ENCODE measurements at places on chromosomes 4 and X.

GRCh38 chrX:132584936-132585335, 96.1 kb upstream of the MBNL3 start:
- peaks cover 5% of the 10 kb centered on the region for H3K27me3 ChIP-seq
- H3K4me1 ChIP-seq = peaks cover 6% of the 10 kb centered on the region
- H3K4me3 ChIP-seq = no peak overlapping the region
- no peak overlapping the region for H3K27ac ChIP-seq
- H3K36me3 ChIP-seq = no peaks in the 10 kb centered on the region

GRCh38 chr4:101230801-101231426, 116.4 kb downstream of the PPP3CA start:
- no peaks in the 10 kb centered on the region for H3K36me3 ChIP-seq
- H3K4me3 ChIP-seq = no peak overlapping the region
- DNase-seq = no peak

DNA sequence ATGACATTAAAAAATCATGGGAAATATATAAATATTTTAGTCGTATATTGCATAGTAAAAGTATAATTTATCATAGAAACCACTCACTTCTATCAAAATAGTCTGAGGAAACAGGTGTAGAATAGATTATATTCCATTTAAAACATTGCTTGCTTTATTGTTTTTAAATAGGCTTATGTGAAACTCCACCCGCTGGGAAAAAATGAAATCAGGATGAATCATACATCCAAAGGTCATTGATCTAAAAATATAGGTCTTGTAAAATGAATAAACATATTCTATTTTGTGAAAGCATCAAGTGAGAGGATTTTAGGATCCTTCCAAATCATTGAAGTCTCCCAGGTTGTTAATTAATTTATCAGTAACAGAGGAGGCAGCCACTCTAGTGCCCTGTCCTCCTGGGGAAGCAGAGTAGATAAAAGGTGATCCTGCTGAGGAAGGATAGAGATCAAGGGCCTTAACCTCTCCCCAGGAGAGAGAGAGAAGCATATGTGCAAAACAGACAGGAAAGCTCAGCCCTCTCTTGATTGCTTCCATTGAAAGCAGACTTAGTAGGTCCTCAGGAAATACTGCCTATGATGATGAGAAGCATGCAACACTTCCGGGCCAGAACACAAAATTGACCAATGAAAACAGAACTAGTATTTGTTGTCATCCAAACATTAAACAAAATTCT, 96.8 kb upstream of the MAP9 start:
- no peak overlapping the region for H3K27ac ChIP-seq
- H3K4me1 ChIP-seq = no peaks in the 10 kb centered on the region
- H3K4me3 ChIP-seq = no peak overlapping the region

DNA sequence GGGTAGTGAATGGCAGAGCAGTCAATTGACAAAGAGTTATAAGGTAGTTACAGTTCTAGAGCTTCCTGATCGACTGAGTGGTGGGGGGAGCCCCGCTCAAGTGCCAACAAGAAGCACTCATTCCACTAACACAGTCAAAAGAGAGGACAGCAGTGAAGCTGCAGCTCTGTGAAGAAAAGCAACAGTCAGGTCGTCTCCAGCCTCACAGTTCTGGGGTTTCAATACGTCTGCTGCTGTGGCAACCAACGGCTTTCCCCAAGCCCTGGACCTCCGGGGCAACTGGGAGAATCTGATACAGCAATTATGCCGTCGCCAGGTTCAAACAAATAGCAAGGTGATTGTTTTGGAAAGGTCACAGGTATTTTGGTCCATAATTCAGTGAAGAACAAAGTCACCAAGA, 30.8 kb downstream of the GPM6B start:
- no peaks in the 10 kb centered on the region for H3K36me3 ChIP-seq
- no peak overlapping the region for H3K27ac ChIP-seq
- H3K4me1 ChIP-seq = no peaks in the 10 kb centered on the region
- H3K27me3 ChIP-seq = no peaks in the 10 kb centered on the region
- no peak overlapping the region for H3K4me3 ChIP-seq
- no peak for DNase-seq

GRCh38 chr4:89007338-89007939, 49.5 kb downstream of the FAM13A start:
- no peaks in the 10 kb centered on the region for H3K27me3 ChIP-seq
- H3K27ac ChIP-seq = no peak overlapping the region
- DNase-seq = no peak
- H3K4me3 ChIP-seq = no peak overlapping the region
- no peaks in the 10 kb centered on the region for H3K36me3 ChIP-seq

- DNase-seq = no peak
- no peaks in the 10 kb centered on the region for H3K36me3 ChIP-seq
- no peaks in the 10 kb centered on the region for H3K27me3 ChIP-seq
- H3K27ac ChIP-seq = no peak overlapping the region
- no peak overlapping the region for H3K4me3 ChIP-seq
Measured at GRCh38 chrX:121009764-121010163, 24.2 kb upstream of the CT47A1 start.

DNA sequence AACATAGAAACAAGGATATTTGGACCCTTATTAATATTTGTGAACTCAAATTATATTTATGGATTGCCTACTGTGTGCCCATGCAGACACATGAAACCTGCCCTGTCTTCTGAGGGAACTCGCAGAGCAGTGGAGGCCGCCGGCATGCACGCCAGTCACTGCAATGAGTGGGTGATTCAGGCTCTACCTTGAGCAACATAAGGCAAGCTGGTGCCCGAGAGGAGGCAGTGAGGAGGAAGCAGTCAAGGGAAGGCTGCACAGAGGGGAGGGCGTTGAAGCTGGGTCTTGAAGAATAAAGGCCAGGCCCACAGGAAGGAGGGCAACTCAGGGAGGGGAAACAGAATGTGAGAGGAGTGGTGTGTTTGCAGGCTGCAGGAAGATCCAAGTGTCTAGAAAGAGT, 52.8 kb downstream of the PPEF2 start:
- H3K4me1 ChIP-seq = peaks cover 14% of the 10 kb centered on the region
- no peaks in the 10 kb centered on the region for H3K36me3 ChIP-seq
- no peak overlapping the region for H3K4me3 ChIP-seq
- peaks cover 9% of the 10 kb centered on the region for H3K27me3 ChIP-seq
- no peak overlapping the region for H3K27ac ChIP-seq

DNA sequence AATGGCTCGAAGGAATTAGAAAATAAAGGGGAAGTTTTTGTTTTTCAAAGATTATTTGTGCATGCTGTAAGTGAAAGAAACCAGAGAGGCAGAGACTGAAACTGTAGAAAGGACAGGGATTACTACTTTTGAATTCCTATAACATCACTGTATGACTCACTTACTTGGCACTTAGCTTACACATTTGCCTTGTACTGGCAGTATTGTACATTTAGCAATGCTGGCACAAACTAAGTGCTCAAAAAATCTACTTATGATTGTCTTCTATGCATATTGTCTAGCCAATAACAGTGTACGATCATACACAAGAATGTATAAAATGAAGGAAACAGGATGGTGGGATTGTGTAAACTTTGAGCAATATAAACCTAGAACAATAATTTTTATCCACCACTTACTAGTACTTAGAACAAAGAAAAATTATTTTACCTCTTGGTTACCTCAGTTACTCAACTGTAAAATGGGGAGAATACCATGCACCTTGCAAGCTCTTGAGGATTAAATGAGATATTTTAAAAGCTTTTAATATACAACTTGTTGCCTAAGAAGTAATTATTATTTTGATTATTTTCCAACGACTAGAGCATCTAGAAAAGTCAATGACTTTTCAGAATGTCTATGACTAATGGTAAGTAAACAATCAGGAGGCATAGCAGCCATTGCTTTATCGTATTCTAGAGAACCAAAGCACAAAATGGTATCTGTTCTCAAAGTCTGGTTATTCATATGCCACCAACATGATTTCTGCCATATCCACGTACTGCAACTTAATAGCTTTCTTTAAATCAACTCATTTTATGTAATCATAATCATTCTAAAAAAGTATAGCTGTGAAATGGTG, 4.7 kb downstream of the FAM120C start:
- DNase-seq = no peak
- H3K27me3 ChIP-seq = no peaks in the 10 kb centered on the region
- peaks cover 59% of the 10 kb centered on the region for H3K36me3 ChIP-seq

- H3K27ac ChIP-seq = no peak overlapping the region
- DNase-seq = no peak
- no peaks in the 10 kb centered on the region for H3K4me1 ChIP-seq
- H3K36me3 ChIP-seq = no peaks in the 10 kb centered on the region
- H3K4me3 ChIP-seq = no peak overlapping the region
Measured at GRCh38 chr4:97548186-97548585, 595.1 kb downstream of the STPG2 start.

GRCh38 chr4:4803216-4803911, 56.1 kb upstream of the MSX1 start:
- no peaks in the 10 kb centered on the region for H3K27me3 ChIP-seq
- no peaks in the 10 kb centered on the region for H3K36me3 ChIP-seq
- H3K27ac ChIP-seq = no peak overlapping the region
- no peak overlapping the region for H3K4me3 ChIP-seq
- no peaks in the 10 kb centered on the region for H3K4me1 ChIP-seq
- no peak for DNase-seq

DNA sequence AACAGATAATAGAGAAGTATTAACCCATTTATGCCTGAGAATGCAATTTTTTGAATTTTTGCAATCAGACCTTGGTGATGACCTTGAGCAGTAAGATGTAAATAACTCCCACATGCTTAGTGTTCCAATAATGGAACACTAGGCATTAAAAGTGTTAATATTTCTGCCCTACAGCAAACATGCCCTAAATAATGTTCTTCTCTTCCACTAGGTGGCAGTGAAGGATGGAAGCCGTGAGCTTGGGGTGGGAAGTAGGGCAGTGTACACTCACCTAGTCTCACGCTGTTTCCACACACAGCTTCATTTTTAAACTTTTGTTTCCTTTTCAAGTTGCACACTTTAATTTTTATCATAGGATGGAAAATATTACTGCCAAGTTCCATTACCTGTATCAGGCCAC, 613.1 kb upstream of the HS3ST1 start:
- H3K36me3 ChIP-seq = peaks cover 2% of the 10 kb centered on the region
- no peak for DNase-seq
- H3K4me1 ChIP-seq = no peaks in the 10 kb centered on the region
- H3K27me3 ChIP-seq = no peaks in the 10 kb centered on the region
- no peak overlapping the region for H3K27ac ChIP-seq
- H3K4me3 ChIP-seq = no peak overlapping the region

GRCh38 chr4:24229978-24230377, 340.1 kb upstream of the PPARGC1A start:
- H3K4me3 ChIP-seq = no peak overlapping the region
- no peak overlapping the region for H3K27ac ChIP-seq
- no peaks in the 10 kb centered on the region for H3K4me1 ChIP-seq
- H3K36me3 ChIP-seq = no peaks in the 10 kb centered on the region
- DNase-seq = no peak

DNA sequence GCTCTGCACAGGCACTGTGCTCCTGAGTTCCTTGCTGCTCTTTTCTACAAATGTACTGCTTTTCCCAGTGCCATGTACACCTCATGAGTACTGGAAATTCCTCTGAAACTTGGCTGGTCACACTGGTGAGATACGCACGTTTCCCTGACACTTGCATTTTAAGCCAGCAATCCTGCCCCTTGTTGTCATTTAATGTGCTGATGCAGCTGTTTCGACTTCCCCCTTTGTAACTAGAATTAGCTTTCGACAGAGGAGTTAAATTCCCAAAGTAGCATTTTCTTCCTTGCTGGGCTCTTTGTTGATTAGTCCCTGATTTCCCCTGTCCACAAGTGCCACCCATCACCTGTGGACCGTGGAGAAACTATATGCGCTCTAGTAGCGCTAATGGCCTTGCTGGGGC, 77.5 kb downstream of the IQCM start:
- H3K27me3 ChIP-seq = no peaks in the 10 kb centered on the region
- no peak for DNase-seq
- H3K27ac ChIP-seq = no peak overlapping the region
- H3K4me3 ChIP-seq = no peak overlapping the region
- no peaks in the 10 kb centered on the region for H3K36me3 ChIP-seq

DNA sequence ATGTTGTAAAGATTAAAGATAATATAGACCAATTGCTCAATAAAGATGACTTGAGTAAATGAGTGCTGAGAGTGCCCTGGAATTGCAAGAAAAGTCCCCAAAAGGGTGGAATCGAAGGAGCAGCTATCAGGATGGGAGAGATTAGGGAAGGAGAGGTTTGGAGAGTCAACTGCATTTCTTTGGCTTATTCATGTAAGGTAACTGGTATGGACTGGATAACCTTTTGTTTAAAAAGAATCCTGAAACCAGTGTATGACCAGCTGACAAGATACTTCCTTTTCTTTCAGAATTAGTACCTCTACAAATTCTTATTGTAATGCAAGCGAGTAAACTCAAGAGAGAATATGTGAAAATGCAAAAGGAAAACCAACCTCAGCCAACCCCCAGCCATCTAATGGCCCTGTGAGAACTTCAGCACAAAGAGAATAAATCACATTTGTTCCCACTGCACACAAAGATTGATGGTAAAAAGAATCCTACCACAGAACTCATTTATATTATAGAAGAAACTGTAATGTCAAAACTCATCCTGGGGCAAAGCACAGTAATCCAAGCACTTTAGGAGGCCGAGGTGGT, 24.5 kb upstream of the SPP1 start:
- no peak overlapping the region for H3K27ac ChIP-seq
- DNase-seq = no peak
- H3K4me3 ChIP-seq = no peak overlapping the region
- no peaks in the 10 kb centered on the region for H3K27me3 ChIP-seq

DNA sequence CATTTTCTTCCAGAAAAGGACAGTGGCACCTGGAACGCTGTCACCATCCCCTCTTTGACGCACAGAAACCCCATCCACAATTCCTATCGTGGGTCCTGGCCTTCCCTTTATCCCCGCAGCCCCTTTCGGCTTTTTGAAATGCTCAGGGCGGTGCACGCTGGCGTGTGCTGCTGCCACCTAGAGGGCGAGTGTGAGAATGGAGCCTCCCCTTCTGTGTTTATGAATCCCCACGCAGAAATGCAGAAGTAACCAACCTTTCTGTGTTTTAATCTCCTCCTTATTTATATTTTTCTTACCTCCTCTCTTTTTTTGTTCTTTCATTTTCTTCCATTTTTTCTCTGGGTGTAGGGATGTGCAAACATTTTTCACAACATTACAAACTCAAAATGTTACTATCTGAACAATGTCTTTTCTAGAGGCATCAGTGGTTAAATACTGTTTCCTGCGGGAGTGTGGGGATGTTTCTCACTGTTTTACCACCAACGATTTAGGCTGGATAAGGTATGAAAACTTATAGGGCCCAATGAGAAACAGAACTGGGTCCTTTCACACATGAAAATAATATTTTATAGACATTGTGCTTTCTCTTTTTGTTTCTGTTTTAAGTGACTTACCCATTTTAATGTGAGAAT, 50.0 kb downstream of the TMA16 start:
- no peak overlapping the region for H3K4me3 ChIP-seq
- H3K4me1 ChIP-seq = no peaks in the 10 kb centered on the region
- DNase-seq = peak; percentile 51
- H3K36me3 ChIP-seq = no peaks in the 10 kb centered on the region
- H3K27ac ChIP-seq = no peak overlapping the region

DNA sequence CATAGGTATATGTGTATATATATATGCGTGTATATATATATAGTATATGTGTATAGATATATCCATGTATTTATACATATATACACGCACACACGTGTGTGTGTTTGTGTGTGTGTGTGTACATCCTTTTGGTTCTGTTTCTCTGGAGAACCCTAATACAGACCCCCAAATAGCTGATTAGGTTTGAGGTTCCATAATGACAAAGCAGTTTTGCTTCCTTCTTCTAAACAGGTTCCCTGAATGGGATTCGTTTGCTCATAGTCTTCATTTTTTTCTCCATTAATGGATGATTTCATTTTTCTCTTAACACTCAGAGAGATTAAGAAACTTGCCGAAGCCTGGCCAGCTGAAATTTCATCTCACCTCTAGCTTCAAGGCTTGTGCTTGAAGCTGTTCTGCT, 234.0 kb upstream of the BCOR start:
- H3K4me1 ChIP-seq = peaks cover 5% of the 10 kb centered on the region
- H3K36me3 ChIP-seq = no peaks in the 10 kb centered on the region
- no peak overlapping the region for H3K27ac ChIP-seq

Measured in activated naive CD8-positive, alpha-beta T cell treated with anti-CD3 and anti-CD28 coated beads for 36 hours (primary cell).